ENCODE measurements at places on chromosomes 4 and X. TPM values are rescaled to one million over a fixed set of nuclear protein-coding genes. Genes with fewer than 3 reads are reported as not detected.

CFAP97 gene
- total RNA-seq, result 11.3 TPM

KCND1 gene
- total RNA-seq, result 0.68 TPM

PASD1 gene
- total RNA-seq, result not detected

PWWP3B gene
- 1.2 TPM for total RNA-seq

ADAM29 gene
- not detected for total RNA-seq

CXCL1 gene
- 0.23 TPM for total RNA-seq

GPR173 gene
- total RNA-seq, result 0.23 TPM

MFSD8 gene
- total RNA-seq, result 14.3 TPM

USP17L26 gene
- total RNA-seq, result not detected

HOPX gene
- total RNA-seq, result 0.30 TPM

PKD2 gene
- total RNA-seq, result 6.5 TPM

FAM184B gene
- not detected for total RNA-seq

CT45A3 gene
- not detected for total RNA-seq

FHIP1A gene
- 4.0 TPM for total RNA-seq

CXorf65 gene
- total RNA-seq, result not detected

TMEM271 gene
- total RNA-seq, result not detected

HS6ST2 gene
- not detected for total RNA-seq

MAEA gene
- 33.3 TPM for total RNA-seq

GLRA2 gene
- not detected for total RNA-seq

IL15 gene
- 2.7 TPM for total RNA-seq

ODAPH gene
- not detected for total RNA-seq

AMBN gene
- not detected for total RNA-seq

SORCS2 gene
- 0.35 TPM for total RNA-seq

GAR1 gene
- 3.6 TPM for total RNA-seq

NAAA gene
- 33.2 TPM for total RNA-seq

AFP gene
- total RNA-seq, result 3.3 TPM

SLITRK4 gene
- total RNA-seq, result not detected

HTR2C gene
- total RNA-seq, result not detected

DDX53 gene
- not detected for total RNA-seq

TREX2 gene
- 0.23 TPM for total RNA-seq

XK gene
- 1.5 TPM for total RNA-seq

ADH1A gene
- total RNA-seq, result 355 TPM
